Right hindlimb (tissue), 1 donor: ENCODE measurements at places on chromosomes 2 and 18.

- DNase-seq: no peak
Observed at GRCh38 chr2:239374896-239375277, 25.9 kb downstream of the HDAC4 start.

- no peak for DNase-seq
Observed at GRCh38 chr18:65282096-65282495, 468.7 kb upstream of the CDH7 start.

DNA sequence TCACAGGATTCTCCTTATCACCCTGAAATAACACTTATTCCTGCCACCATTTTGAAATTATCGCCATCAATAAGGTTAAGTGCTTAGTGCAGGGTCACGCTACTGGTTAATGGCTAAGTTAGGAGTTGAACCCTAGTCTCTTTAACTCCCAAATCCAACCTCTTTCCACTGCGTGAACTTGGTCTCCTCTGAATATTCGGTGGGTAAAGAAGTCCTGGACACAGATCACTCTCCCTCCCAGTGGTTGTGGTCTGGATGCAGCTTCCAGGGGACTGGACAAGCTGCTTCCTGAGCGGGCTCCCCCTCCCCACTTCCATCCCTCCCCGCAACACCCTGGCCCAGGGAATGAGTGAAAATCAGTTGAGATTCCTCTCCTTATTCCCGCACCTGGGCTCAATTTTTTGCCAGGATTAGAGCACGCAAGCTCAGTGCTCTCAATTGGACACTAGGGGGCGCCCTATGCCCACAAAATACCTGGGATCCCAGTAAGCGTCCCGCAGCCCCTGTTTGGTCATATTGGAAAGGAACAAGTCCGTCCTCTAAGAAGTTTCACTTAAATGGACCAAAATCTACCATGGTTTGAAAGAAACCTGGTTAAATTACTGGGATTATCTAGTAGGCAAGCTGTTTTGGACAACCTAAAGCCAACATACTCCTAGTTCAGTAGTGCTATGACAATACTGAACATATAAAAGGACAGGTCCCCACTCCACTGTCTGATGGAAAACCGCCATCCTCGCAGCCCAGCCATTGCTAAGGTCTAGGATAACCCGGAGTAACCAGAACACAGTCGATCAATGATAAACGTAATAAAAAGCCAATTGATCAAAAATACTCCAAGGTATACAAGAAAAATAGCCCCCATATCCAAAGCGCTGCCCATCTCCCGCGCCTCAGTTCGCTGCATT is 40.4 kb downstream of the DHRS9 start:
- peak; percentile 84 for DNase-seq

DNA sequence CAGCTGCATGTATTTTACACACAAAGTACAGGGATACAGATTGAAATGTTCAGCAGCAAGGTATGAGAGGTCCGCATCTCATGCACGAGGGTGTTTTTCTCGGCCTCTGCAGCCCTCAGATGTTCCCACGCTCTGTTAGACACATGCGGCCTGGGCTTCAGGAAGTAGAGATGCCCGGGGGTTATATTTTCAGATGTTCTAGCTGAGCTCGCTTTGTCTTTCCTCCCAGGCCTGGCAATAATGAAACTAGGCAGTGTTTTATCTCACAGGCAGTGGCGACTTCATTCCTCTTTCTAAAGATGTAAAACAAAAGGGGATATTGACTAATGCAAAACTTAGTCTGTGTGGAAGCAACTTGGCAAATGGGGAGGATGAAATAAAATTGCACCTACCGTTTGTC is 190.7 kb downstream of the GBX2 start:
- no peak for DNase-seq

DNA sequence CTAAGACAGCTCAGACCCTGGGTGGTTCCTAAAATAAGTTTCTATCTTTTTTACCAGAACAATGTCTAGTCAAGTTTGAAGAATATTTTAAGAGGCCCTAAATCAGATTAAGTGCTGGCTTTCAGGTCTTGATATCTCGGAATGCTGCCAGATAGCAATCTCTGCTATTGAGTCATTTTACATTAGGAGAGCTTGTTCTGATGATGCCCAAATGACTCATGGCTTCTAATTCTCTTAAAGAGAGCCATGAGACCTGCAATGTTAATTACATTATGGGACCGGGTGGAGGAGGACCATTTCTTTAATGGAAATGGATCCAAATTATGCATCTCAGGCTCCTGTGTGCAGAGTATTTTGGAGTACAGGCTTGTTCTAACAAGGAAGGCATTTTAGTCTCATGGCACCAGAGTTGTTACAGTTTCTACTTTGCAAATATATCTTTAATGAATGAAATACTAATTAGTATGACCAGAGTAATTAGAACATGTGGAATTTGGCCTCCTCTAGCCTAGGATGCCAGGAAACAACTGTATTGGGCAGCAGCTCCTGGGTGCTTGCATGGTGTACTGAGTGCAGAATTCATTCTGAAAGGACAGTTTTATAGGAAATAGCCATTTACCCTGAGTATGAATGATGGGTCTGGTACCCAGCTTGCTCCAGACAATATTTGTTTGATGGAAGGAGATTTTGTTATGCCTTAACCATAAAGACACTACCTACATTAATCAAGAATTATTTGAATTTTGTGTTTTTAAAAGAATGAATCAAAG is 94.0 kb upstream of the SULT1C3 start:
- no peak for DNase-seq

DNA sequence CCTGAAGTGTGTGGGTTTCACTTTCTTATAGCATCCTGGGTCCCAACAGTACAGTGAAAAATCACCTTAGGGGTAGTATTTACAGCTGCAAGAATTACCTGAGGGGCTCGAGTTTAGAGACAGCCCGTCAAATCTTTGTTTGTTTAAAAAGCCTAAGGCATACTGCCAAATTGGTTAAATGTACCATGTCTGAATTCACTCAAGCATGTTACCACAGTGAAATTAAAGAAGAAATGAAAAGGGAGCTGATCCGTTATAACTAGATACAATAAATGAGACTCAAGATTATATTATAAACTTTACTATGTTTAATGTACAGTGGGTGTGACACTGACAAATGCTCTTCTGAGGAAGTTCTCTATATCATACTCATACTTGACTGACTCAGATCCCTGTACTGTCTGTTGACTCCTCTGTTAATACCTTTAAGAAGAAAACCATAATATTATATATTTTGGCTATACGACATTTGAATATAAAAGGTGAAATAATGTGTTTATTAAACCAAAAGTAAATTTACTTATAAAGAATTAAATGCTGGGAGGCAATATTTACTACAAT is 107.3 kb downstream of the TMEFF2 start:
- no peak for DNase-seq
